Esophagus muscularis mucosa (tissue), 4 donors: ENCODE measurements at places on chromosomes 6 and 20.
A peak's percentile ranks its signal among the peaks of the same experiment; 100 is the strongest.

- no peak for DNase-seq
- no peak overlapping the region for H3K4me3 ChIP-seq
- H3K27me3 ChIP-seq = no peaks in the 10 kb centered on the region
- H3K27ac ChIP-seq = no peak overlapping the region
Observed at GRCh38 chr6:146090474-146090873, 61.6 kb downstream of the GRM1 start.

- no peak for DNase-seq
- H3K27ac ChIP-seq = no peak overlapping the region
- no peaks in the 10 kb centered on the region for H3K27me3 ChIP-seq
- H3K4me3 ChIP-seq = no peak overlapping the region
Observed at GRCh38 chr20:62392621-62393334, 5.9 kb downstream of the RPS21 start.

GRCh38 chr20:34475979-34476736, 40.1 kb upstream of the DYNLRB1 start:
- DNase-seq = no peak
- H3K27ac ChIP-seq = peak overlapping the region; percentile 34
- peaks cover 25% of the 10 kb centered on the region for H3K4me1 ChIP-seq
- no peak overlapping the region for H3K4me3 ChIP-seq
- peaks cover 41% of the 10 kb centered on the region for H3K36me3 ChIP-seq
- no peaks in the 10 kb centered on the region for H3K27me3 ChIP-seq

DNA sequence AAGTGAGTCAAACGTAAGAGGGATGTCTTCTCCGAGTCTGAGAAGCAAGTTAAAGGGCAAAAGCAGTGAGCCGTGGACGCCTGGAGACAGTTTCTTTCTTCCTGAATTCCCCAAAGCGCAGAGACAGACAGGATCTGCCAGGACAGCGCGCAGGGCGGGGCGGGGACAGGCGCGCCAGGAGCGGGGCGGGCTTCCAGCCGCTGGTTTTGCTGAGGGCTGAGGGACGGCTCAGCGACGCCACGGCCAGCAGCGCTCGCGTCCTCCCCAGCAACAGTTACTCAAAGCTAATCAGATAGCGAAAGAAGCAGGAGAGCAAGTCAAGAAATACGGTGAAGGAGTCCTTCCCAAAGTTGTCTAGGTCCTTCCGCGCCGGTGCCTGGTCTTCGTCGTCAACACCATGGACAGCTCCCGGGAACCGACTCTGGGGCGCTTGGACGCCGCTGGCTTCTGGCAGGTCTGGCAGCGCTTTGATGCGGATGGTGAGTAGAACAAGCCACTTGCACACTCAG, at the start of gene SCGN:
TSS of gene SCGN (plus strand) at position 209 of the 509 bp plus-strand sequence. CDS start at position 398, 189 bp downstream.
- no peaks in the 10 kb centered on the region for H3K4me1 ChIP-seq
- H3K4me3 ChIP-seq = no peak within 1 kb of the TSS
- no peaks in the 10 kb centered on the region for H3K36me3 ChIP-seq
- no peak for DNase-seq
- H3K27ac ChIP-seq = no peak within 1 kb of the TSS

GRCh38 chr6:35034411-35035191, 106.5 kb downstream of the TCP11 start:
- H3K27ac ChIP-seq = peak overlapping the region; percentile 92
- H3K4me3 ChIP-seq = no peak overlapping the region
- H3K27me3 ChIP-seq = no peaks in the 10 kb centered on the region
- DNase-seq = no peak
- peaks cover 57% of the 10 kb centered on the region for H3K4me1 ChIP-seq
- H3K36me3 ChIP-seq = peaks cover 6% of the 10 kb centered on the region

GRCh38 chr20:60586269-60587050, 628.2 kb downstream of the CDH26 start:
- no peak overlapping the region for H3K4me3 ChIP-seq
- peaks cover 9% of the 10 kb centered on the region for H3K4me1 ChIP-seq
- no peak overlapping the region for H3K27ac ChIP-seq
- DNase-seq = peak; percentile 91
- no peaks in the 10 kb centered on the region for H3K27me3 ChIP-seq

GRCh38 chr6:14953836-14954235, 292.0 kb upstream of the JARID2 start:
- no peak for DNase-seq
- no peaks in the 10 kb centered on the region for H3K4me1 ChIP-seq
- H3K27ac ChIP-seq = no peak overlapping the region

DNA sequence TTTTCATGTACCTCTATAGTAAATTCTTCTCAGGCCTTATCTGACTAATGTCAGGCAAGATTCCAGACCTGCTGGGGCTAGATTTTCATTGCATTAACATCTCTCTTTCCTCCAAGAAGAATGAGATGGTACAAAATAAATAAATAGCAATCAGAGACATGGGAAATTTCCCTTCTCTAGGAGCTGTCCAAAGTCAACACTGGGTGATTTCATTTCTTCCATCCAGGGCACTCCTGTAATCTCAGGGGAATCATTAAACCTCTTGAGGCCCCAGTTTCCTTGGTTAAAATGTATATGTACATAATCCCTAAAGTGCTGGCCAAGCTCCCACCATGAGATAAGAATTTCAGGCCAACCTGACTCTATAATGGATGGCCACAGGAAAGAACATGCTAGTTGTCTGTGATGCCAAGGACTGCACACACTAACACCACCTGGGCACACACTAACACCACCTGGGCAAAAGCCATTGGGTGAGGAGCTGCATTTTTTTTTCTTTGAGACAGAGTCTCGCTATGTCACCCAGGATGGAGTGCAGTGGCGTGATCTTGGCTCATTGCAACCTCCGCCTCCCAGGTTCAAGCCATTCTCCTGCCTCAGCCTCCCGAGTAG, 912 bp downstream of the IL17F start:
- no peaks in the 10 kb centered on the region for H3K36me3 ChIP-seq
- no peak overlapping the region for H3K4me3 ChIP-seq
- no peak overlapping the region for H3K27ac ChIP-seq
- H3K4me1 ChIP-seq = no peaks in the 10 kb centered on the region

- no peaks in the 10 kb centered on the region for H3K27me3 ChIP-seq
- peaks cover 7% of the 10 kb centered on the region for H3K36me3 ChIP-seq
- no peak for DNase-seq
- peaks cover 4% of the 10 kb centered on the region for H3K4me1 ChIP-seq
- no peak overlapping the region for H3K27ac ChIP-seq
Observed at GRCh38 chr20:38221119-38221589, 39.4 kb downstream of the KIAA1755 start.

DNA sequence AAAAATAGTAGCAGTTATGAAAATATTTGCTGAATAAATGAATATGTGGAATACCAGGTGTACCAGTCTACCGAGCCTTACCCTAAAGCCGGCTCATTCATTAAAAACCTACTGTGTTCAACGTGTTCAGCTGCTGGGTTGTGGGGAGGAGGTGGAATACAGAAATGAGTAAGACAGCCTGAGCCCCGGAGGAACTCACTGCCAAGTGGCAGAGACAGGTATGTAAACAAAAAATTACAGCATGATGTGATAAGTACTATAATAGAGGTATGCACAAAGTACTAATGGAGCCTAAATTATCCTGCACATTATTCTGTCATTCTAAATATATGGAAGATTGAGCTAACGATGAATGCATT, 6.8 kb upstream of the ADTRP start:
- no peak overlapping the region for H3K27ac ChIP-seq
- no peaks in the 10 kb centered on the region for H3K4me1 ChIP-seq
- H3K4me3 ChIP-seq = no peak overlapping the region
- H3K27me3 ChIP-seq = no peaks in the 10 kb centered on the region
- no peaks in the 10 kb centered on the region for H3K36me3 ChIP-seq

DNA sequence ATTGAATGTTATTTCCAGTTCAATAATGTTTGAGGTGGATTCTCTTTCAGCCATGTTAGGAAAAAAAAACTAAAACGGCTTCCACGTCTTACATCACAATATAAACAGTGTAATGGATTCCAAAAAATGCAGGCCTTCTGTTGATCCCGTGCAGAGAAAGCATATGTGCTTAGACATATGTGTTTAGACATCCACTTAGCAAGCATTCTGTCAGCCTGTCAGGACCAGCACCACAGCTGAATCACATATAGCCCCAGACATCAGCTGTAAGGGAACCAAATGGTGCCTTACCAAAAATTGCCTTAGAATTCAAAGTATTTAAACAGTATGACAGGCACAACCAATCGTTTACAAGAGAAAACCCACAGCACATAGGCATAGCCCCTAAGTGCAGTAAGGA, 304.9 kb downstream of the EYA4 start:
- H3K27ac ChIP-seq = no peak overlapping the region
- no peaks in the 10 kb centered on the region for H3K36me3 ChIP-seq
- no peak overlapping the region for H3K4me3 ChIP-seq
- no peaks in the 10 kb centered on the region for H3K4me1 ChIP-seq
- no peak for DNase-seq
- H3K27me3 ChIP-seq = no peaks in the 10 kb centered on the region

- no peaks in the 10 kb centered on the region for H3K4me1 ChIP-seq
- no peaks in the 10 kb centered on the region for H3K27me3 ChIP-seq
- H3K4me3 ChIP-seq = no peak overlapping the region
Observed at GRCh38 chr6:3499603-3500002, 42.8 kb upstream of the SLC22A23 start.

DNA sequence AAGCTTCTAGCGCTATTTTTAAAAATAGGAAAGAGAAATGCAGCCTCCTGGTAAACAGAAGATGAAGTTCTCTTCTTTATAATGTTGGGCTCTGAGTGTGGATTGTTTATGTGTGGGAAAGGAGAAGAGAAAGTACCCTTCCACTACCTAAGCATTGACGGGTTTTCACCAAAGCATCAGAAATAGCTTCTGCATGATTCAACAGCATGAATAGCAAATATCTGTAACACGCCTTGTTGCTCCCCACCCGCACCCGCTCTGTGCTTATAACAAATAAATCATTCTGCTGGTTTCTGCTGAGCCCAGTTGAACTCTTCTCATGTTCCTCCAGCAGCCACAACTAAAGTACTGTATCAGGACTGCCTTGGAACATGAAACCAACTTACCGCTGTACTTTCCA, 20.7 kb downstream of the TXLNB start:
- peaks cover 4% of the 10 kb centered on the region for H3K4me1 ChIP-seq
- DNase-seq = no peak
- no peaks in the 10 kb centered on the region for H3K27me3 ChIP-seq
- no peak overlapping the region for H3K27ac ChIP-seq

- no peaks in the 10 kb centered on the region for H3K36me3 ChIP-seq
- H3K27ac ChIP-seq = peak overlapping the region; percentile 64
- no peak for DNase-seq
- no peak overlapping the region for H3K4me3 ChIP-seq
Observed at GRCh38 chr20:50762045-50762422, 30.7 kb downstream of the PARD6B start.

- H3K27ac ChIP-seq = no peak overlapping the region
- H3K4me1 ChIP-seq = peaks cover 29% of the 10 kb centered on the region
- no peak overlapping the region for H3K4me3 ChIP-seq
- DNase-seq = no peak
- H3K36me3 ChIP-seq = no peaks in the 10 kb centered on the region
- H3K27me3 ChIP-seq = no peaks in the 10 kb centered on the region
Observed at GRCh38 chr6:37904590-37904989, 85.1 kb downstream of the ZFAND3 start.

GRCh38 chr6:24472181-24472580, 17.2 kb downstream of the GPLD1 start:
- peaks cover 6% of the 10 kb centered on the region for H3K4me1 ChIP-seq
- no peaks in the 10 kb centered on the region for H3K27me3 ChIP-seq
- DNase-seq = no peak
- H3K36me3 ChIP-seq = no peaks in the 10 kb centered on the region
- H3K27ac ChIP-seq = no peak overlapping the region
- H3K4me3 ChIP-seq = no peak overlapping the region

DNA sequence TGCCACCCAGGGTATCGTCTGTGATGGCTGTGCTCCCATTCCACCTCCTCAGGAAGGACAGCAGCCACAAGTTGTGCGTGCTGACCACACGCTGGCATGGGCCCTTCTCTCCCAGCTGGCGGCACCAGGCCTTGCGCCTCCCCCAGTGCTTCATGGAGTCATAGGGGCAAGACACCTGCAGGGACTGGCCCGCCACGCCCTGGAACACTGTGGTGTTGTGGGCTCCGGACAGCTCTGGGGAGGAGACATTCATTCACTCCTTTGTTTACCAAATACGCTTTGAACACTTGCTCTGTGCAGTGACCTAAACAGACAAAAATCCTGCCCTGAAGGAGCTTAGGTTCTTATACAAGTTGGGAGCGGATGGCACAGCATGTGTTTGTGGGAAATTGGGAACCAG, 1.5 kb downstream of the TREM2 start:
- no peak overlapping the region for H3K4me3 ChIP-seq
- H3K27me3 ChIP-seq = no peaks in the 10 kb centered on the region
- H3K4me1 ChIP-seq = no peaks in the 10 kb centered on the region
- no peaks in the 10 kb centered on the region for H3K36me3 ChIP-seq

GRCh38 chr20:7463290-7463689, 477.0 kb downstream of the HAO1 start:
- H3K27ac ChIP-seq = no peak overlapping the region
- H3K4me3 ChIP-seq = no peak overlapping the region
- no peak for DNase-seq

- H3K27ac ChIP-seq = no peak overlapping the region
- no peak for DNase-seq
- H3K36me3 ChIP-seq = peaks cover 100% of the 10 kb centered on the region
- no peak overlapping the region for H3K4me3 ChIP-seq
- H3K27me3 ChIP-seq = no peaks in the 10 kb centered on the region
- H3K4me1 ChIP-seq = no peaks in the 10 kb centered on the region
Observed at GRCh38 chr6:28907394-28907793, 16.4 kb downstream of the TRIM27 start.

DNA sequence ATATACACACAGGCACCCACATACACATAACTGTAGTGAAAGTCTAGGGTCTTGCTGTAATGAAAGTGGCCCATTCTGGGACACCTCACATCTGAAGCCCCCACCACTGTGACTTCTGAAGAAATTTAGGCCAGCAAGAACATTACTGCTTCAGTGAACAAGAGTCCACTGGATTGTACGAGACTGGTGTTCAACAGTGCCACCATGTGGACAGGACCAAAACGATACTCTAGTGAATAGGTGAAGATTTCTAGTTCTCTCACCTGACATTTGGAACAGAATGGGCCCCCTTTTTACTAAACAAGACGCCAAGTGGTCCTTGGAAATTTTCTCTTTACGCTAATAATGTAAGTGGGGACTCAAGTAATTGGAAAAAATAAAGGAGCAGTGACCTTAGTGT, 156.9 kb downstream of the MAFB start:
- no peak for DNase-seq
- no peaks in the 10 kb centered on the region for H3K4me1 ChIP-seq
- no peaks in the 10 kb centered on the region for H3K27me3 ChIP-seq
- H3K4me3 ChIP-seq = no peak overlapping the region
- no peaks in the 10 kb centered on the region for H3K36me3 ChIP-seq

DNA sequence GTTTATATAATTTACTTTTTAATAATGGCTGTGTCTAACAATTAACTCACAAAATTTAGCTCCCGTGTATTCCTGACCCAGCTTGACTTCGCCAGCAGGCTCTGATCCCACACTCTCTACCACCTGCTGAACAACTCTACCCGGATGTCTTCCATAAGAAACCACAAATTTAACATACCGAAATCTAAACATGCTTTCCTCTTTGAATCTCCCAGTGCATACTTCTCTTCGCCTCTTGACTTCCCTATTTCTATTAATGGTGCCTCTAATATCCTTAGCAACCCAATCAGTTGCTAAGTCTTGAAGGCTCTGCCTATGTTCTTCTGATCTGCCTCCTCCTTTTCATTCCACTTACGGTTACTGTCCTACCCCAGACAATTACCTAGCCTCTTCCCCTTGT, 4.6 kb upstream of the MYB start:
- no peak for DNase-seq
- H3K4me3 ChIP-seq = no peak overlapping the region
- H3K27ac ChIP-seq = no peak overlapping the region
